ENCODE measurements at places on chromosomes 13 and 19. TPM values are rescaled to one million over a fixed set of nuclear protein-coding genes. Genes with fewer than 3 reads are reported as not detected.

ZNF667 gene
- total RNA-seq = 7.0 TPM

PLPPR3 gene
- total RNA-seq = not detected

KRI1 gene
- total RNA-seq = 18.9 TPM

GARIN5A gene
- total RNA-seq = not detected

DNA sequence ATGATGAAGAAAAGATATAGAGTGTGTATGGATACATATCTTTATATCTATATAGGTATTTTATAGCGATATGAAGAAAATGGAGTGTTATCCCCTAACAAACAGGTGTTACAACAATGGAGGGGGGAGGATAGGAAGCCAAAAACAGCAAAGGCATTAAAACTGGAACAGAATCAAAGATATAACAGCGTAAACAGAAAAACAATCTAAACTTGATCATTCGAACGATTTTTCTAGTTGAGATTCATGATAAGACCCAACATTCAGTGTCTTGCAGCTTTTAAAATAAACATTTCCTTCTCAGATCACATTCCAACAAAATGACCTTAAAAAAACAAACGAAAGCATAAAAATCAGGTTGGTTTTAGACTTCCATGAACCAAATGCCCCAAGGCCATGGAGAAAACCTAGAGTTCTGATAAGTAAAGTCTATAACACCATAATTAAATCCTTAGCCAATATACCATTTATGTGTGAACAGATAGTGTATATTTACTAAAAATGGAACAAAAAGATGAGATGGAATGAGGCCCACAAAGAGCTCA lies 55.7 kb downstream of the CAB39L start:
- no peak for DNase-seq

ZNF256 gene
- total RNA-seq = 5.7 TPM

DNA sequence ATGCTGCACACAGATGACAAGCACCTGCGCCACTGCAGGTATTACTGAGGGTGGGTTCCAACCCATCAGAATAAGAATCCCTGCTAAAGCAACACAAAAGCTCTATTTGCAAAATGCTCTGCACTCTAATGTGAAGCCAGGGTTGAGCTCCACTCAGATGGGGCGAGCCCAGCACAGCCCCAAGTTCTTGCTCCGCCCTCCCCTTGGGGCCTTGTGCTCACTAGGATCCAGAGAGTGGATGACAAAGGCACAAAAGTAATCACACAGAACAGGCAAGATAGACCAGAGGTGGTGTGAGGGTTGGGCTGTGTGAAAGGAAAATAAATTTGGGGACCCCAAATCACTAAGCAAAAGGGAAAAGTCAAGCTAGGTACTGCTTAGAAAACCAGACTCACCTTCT lies 8.2 kb upstream of the ZNF611 start:
- no peak for DNase-seq

DNA sequence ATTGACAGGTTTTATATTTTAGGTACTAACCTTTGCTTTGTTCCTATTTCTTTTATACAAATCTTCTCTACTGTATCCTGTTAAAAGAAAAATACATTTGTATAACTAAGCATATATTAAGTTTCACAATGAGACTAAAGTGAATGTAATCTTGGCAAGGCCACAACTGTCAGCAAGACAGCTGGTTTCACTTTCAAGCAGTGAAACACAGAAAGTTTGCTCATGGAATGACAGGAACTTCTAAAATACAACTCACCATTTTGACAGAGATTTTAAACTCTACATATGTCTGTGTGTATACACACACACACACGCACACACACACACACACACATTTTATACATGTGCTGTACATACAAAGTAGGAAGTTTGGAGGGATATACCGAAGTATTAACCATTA lies 53.3 kb downstream of the PARP4 start:
- no peak for DNase-seq

- DNase-seq = no peak
Observed at GRCh38 chr13:36385489-36385888, 39.3 kb upstream of the SPART start.

C13orf42 gene
- total RNA-seq = not detected

GRCh38 chr13:22357132-22357531 lies 686.3 kb downstream of the FGF9 start:
- DNase-seq = no peak

DNA sequence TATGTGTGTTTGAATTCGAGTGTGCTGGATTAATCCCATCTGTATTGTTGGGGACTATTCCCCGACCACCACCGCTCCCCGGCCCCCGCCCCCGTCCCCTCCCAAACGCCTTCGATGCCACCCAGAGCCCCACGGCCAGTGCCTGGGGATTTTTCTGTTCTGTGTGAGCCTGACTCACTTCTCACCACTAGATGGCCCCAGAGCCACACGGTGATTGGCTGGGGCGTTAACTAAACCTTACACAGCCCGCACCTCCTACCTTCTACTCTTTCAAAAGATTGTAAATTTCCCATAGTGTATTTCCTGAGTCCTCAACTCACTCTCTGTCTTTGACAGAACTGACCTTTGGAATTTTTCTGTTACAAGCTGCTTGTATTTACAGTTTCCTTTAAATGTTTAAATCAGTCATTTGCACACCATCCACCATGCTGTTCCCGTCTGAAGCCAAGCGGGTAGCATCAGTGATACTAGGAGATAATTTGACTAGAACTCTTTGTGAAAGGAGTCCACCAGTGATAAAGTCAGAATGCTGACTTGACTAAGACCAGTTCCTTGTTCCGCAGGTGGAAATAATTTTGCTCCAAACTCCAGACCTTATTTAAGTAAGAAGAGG lies 61.4 kb downstream of the RFX2 start:
- peak; percentile 91 for DNase-seq

GRCh38 chr13:87878706-87879105 lies 207.5 kb downstream of the SLITRK5 start:
- no peak for DNase-seq
